Tongue (tissue), 3 donors: ENCODE measurements at places on chromosomes 4 and X.

GRCh38 chrX:19673375-19674040 lies 158.2 kb upstream of the MAP3K15 start:
- DNase-seq: peak; percentile 46

- DNase-seq: no peak
Observed at GRCh38 chr4:147508346-147508745, 27.4 kb downstream of the EDNRA start.

DNA sequence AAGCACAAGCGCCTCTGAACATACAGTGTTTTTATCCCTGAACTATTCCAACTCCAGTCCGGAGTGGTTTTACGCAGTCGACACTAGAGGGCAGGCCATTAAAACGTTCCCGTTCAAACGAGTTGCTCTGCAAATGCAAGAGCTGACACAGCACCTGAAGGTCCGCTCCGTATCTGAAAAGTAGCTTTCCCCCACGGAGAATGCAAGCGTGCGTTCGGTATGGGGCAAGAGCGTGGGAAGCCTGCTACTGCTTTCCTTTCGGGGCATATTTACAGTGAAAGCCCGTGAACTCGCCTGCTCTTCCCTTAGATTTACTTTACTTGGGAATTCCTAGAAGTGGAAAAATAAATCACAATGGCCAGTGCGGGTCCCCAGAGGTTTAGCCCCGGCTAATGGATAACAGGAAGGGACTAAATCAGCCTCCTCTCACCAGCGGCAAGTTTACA lies 190.8 kb downstream of the TSPAN5 start:
- peak; percentile 93 for DNase-seq

GRCh38 chrX:34401411-34401810 lies 255.7 kb downstream of the TMEM47 start:
- no peak for DNase-seq
